Nephron progenitor cell (in vitro differentiated cells): ENCODE measurements at places on chromosomes 13 and 19.

DNA sequence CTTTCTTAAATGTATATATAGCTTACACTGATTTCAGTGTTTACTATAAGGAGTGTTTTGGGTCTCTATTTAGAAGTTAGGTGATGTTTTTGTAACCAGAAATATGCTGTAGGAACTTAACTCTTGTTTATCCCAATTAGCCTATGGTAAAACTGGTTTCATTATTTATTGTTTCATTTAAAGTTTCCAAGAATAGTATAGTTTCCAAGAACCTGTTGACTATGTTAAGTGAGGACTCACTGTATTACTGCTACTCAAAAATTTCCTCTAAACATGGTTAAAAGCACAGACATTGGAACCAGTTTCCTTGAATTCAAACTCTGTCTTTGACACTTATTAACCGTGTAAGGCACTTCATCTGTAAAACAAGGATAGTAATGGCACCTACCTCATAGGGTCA is 187.4 kb downstream of the RGCC start:
- H3K36me3 ChIP-seq, result no peaks in the 10 kb centered on the region
- H3K4me3 ChIP-seq, result no peak overlapping the region
- peaks cover 7% of the 10 kb centered on the region for H3K27me3 ChIP-seq
- H3K4me1 ChIP-seq, result peaks cover 52% of the 10 kb centered on the region

DNA sequence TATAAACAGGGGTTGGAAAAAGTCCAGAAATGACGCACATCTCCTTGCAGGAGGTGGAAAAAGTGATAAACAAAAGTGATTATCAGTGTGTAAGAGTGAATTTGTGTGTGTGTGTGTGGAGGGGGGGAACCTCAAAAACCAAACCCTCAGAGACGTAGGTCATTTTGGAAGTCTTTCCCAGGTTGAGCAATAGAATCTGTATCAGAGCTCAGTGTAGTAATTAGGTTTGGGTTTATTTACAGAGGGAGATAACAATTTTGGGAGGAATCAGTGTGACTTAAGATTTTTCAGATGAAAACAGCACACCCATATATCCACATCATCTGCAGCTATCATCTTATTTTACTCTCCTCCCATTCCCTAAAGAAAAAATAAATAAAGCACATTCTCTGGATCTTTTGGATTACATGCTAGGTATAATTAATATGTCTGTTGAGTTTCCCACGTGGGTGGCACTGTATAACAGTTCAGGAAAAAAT is 406.4 kb downstream of the FGF9 start:
- no peak overlapping the region for H3K27ac ChIP-seq
- no peaks in the 10 kb centered on the region for H3K36me3 ChIP-seq
- no peak for DNase-seq
- H3K4me3 ChIP-seq, result no peak overlapping the region
- peaks cover 43% of the 10 kb centered on the region for H3K4me1 ChIP-seq

DNA sequence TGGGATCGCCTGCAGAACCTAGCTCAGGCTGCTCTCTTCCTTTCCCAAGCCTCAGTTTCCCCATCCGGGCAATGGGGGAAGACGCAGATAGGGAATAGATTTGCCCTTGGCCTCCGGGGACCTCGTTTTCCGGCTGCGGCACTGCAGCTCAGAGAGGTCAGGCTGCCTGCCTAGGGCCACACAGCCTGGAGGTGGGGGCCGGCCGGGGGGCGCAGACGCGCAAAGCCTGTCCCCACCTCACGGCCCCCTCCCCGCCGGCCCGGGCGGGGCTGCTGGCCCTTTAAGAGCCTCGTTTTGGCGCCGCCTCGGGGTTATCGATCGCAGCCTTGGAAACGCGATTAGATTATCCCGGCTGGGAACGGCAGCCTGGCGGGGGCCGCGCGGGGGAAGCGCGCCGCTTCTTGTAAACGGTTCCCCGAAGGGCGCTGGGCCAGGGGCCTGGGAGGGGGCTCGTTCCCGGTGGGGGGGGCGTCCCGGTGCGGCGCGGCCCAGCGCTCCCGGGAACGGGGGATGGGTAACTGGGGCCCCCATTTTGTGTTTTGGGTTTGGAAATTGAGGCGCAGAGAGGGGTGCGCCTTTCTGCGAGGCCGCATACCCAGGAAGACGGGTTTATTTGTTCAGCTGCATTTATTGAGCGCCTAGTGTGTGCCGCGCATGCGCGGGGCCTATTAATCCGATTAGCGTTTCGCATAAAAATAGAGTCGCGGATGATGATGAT is 23.4 kb upstream of the TCF3 start:
- DNase-seq, result peak; percentile 41
- H3K27ac ChIP-seq, result no peak overlapping the region
- H3K4me1 ChIP-seq, result peaks cover 14% of the 10 kb centered on the region
- H3K36me3 ChIP-seq, result no peaks in the 10 kb centered on the region
- H3K27me3 ChIP-seq, result peaks cover 94% of the 10 kb centered on the region
- no peak overlapping the region for H3K4me3 ChIP-seq

DNA sequence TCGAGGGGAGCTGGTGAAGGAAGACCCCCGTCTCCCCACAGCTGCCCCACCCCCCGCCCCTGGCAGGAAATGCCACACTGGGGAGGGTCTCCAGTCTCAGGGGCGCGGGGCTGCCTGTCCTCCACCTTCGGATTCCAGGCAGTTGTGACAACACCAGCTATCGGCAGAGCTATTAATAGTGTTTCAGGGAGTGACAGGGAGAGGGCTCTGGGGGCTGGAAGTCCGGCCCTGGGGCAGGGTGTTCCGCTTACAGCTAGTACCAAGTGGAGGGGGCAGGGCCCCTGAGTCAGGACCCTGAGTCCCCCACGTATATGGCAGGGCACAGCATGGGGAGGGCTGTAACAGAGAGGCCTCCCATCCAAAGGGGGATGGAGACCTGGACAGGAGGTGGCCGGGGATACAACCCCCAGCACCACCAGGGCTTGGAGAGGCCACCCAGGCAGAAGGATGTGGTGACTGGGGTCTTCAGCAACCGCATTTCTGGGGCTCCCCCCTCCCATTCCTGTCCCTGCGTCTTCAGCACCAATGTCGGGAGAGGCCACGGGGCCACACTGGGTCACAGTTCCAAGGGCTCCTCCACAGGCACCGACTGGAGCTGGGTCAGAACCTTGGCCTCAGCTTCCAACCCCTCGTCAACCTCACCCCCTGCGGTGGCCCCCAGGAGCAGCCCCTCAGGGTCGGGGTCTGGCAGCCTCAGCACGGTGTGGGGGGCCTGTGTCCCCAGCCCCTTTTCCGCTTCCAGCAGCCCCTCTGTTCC is 3.9 kb downstream of the SIX5 start:
- peak overlapping the region; percentile 92 for H3K27ac ChIP-seq
- H3K36me3 ChIP-seq, result no peaks in the 10 kb centered on the region
- H3K27me3 ChIP-seq, result no peaks in the 10 kb centered on the region
- H3K4me3 ChIP-seq, result peak overlapping the region; percentile 70
- H3K4me1 ChIP-seq, result peaks cover 32% of the 10 kb centered on the region
- DNase-seq, result peak; percentile 36

DNA sequence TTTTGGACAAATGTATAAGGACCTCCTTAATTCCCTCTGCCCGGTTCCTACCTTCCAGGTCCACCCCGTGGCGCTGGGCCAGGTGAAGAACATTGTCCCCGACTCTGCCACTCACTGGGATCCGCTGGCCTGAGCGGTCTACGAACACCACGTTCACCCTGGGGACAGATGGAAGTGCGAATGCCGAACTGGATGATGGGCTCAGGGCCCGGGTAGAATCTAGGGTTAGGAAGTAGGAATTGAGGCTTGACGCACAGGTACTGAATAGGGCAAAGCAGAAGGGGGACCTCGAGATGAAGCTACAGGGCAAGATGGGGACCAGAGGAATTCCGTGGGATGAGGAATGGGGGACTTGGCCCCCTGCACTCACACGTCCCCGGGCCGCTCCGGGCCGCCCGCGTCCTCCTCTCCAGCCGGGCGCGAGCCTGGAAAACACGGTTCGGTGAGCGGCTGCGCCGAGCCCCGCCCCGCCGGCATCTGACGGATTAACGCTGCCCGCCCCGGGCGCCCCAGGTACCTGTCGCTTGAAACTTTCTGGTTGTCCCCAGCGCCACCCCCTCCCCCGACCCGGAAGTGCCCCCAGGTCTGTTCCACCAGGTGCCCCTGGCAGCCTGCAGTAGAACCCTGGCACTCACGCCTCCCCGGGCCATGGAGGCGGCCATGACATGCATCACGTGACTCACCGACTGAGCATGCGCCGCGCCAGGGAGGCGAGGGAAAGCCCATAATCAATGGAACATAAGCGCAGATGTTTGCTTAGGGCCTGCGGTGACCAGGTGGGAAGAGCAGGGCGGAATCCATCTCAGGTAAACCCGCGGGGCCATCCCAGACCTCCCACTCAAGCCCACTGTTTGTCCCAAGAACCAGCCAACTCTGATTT is at the start of gene FDX2:
FDX2 (minus strand) TSS at position 681 of the 880 bp plus-strand sequence; CDS start at position 662, 19 bp downstream.
- H3K36me3 ChIP-seq, result peaks cover 19% of the 10 kb centered on the region
- DNase-seq, result peak; percentile 96
- peak within 1 kb of the TSS; percentile 92 for H3K27ac ChIP-seq
- peak within 1 kb of the TSS; percentile 94 for H3K4me3 ChIP-seq
- no peaks in the 10 kb centered on the region for H3K27me3 ChIP-seq

DNA sequence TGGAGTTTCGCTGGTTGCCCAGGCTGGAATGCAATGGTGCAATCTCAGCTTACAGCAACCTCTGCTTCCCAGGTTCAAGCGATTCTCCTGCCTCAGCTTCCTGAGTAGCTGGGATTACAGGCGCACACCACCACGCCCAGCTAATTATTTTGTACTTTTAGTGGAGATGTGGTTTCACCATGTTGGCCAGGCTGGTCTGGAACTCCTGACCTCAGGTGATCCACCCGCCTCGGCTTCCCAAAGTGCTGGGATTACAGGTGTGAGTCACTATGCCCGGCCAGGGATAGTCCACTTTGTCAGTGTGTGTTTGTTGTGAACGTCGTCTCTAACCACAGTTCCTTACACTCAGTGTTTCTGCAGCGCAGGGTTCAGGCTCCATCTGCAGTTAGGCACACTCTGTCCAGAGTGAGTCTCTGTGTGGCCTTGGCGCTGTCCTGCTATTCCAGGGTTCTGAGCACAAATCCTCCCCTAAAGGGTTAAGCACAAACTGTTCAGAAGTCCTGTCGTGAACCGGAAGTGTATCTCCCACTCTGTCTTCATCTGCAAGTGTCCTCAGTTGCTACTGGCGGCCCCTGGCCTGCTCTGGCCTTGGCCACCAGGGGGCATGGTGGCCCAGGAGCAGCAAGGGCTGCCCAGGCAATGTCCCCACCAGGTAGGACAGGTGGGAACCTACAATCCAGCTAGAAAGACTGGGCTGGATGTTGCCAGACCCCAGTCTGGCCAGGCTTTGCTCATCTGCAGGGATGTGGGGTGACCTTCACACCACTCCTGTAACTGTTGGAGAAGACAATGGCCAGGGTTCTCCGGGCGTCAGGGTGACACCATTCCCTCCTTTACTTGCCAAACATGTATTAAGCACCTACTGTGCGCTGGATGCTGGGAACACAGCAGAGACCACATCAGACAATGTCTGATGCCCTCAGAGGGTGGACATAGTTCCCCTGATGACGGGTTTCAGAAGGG is 38.8 kb upstream of the GATAD2A start:
- H3K27ac ChIP-seq, result peak overlapping the region; percentile 88
- peaks cover 14% of the 10 kb centered on the region for H3K4me1 ChIP-seq
- no peak overlapping the region for H3K4me3 ChIP-seq
- H3K27me3 ChIP-seq, result peaks cover 3% of the 10 kb centered on the region
- H3K36me3 ChIP-seq, result no peaks in the 10 kb centered on the region

DNA sequence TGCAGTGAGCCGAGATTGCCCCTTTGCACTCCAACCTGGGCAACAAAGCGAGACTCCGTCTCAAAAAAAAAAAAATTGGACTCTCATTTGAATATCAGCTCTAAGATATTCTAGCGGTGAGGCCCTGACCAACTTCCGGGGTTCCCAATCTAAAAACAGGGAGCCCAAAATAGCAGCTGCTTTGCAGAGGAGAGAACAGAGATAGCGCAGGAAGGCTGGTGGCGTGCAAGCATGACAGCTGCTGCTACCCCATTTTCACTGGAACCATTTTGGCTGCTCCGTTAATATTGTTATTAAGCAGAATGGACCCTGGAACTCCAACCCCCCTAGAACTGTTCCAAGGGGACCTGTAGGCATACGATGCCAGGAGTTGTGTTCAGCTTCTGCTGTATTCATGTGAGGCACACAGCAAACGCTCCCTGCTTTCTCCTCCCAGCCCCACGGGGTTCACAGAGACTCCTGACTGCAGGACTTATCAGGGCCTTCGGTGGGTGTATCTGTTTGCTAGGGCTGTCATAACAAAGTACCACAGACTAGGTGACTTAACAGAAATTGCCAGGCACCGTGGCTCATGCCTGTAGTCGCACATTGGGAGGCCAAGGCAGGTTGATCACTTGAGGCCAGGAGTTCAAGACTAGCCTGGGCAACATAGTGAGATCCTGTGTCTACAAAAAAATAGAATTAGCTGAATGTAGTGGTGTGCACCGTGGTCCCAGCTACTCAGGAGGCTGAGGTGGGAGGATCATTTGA is 11.5 kb downstream of the STXBP2 start:
- no peak overlapping the region for H3K27ac ChIP-seq
- no peak overlapping the region for H3K4me3 ChIP-seq
- no peaks in the 10 kb centered on the region for H3K36me3 ChIP-seq
- no peak for DNase-seq

GRCh38 chr19:46963093-46963734 is 56.4 kb upstream of the NPAS1 start:
- no peak overlapping the region for H3K4me3 ChIP-seq
- H3K27me3 ChIP-seq, result no peaks in the 10 kb centered on the region
- H3K4me1 ChIP-seq, result peaks cover 57% of the 10 kb centered on the region
- DNase-seq, result no peak
- peak overlapping the region; percentile 85 for H3K27ac ChIP-seq
- H3K36me3 ChIP-seq, result peaks cover 43% of the 10 kb centered on the region

DNA sequence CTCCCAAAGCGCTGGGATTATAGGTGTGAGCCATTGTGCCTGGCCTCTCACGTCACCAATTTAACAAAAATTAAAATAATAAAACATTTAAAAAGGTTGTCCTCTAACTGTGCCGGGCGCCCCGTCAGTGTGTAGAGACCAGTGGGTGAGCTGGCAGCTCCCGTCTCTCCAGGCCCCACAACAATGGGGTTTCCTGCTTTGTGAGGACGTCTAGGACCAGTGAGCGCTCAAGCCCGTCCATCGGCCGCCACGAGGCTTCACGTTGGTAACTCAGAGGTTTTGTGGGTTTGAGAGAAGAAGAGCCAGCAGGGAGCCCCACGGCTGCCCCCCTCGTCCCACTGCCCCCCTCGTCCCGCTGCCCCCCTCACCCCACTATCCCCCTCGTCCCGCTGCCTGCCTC is 4.7 kb downstream of the LSM7 start:
- peaks cover 7% of the 10 kb centered on the region for H3K36me3 ChIP-seq
- H3K4me3 ChIP-seq, result no peak overlapping the region
- H3K4me1 ChIP-seq, result peaks cover 49% of the 10 kb centered on the region
- peak overlapping the region; percentile 66 for H3K27ac ChIP-seq
- no peak for DNase-seq
- no peaks in the 10 kb centered on the region for H3K27me3 ChIP-seq
